ENCODE measurements at places on chromosomes 1 and 21. TPM values are rescaled to one million over a fixed set of nuclear protein-coding genes. Genes with fewer than 3 reads are reported as not detected.

DNA sequence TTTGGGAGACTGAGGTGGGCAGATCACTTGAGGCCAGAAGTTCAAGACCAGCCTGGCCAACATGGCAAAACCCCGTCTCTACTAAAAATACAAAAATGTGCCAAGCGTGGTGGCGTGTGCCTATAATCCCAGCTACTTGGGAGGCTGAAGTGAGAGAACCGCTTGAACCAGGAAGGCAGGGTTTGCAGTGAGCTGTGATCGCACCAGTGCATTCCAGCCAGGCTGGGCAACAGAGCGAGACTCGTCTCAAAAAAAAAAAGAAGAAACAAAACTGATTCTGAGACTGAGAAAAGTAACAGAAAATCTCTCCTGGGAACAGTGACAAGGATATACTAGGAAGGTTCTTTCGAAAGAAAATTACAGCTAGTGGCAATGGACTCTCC lies 20.9 kb downstream of the USP48 start:
- DNase-seq: no peak
- peaks cover 69% of the 10 kb centered on the region for H3K4me1 ChIP-seq
- H3K36me3 ChIP-seq: no peaks in the 10 kb centered on the region
- H3K4me3 ChIP-seq: no peak overlapping the region
- H3K27me3 ChIP-seq: no peaks in the 10 kb centered on the region

SLC6A9 gene
- not detected for polyA plus RNA-seq

IGSF21 gene
- polyA plus RNA-seq: not detected

DNA sequence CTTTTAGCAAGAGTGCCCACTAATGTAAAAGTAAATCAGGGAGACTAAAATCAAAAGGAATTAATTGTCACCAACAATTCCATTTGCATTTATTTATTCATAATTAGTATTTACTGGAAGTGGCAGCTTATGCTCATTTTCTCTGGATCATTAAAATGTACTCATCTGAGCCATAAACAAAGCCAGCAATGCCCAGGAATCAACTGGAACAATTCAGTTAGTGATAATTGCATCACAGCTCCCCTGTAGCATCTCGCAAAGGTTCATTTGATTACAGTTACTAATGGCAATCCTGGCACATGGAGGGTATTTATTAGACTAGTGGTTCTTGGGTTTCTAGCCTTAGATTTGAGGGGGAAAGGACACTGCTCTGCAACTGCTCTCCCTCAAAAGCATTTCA lies 92.7 kb upstream of the C1orf21 start:
- no peaks in the 10 kb centered on the region for H3K4me1 ChIP-seq
- no peak overlapping the region for H3K4me3 ChIP-seq
- no peaks in the 10 kb centered on the region for H3K27me3 ChIP-seq
- no peak for DNase-seq
- no peak overlapping the region for H3K27ac ChIP-seq

GRCh38 chr1:217983051-217983375 lies 302.1 kb upstream of the RRP15 start:
- H3K27ac ChIP-seq: no peak overlapping the region
- no peak for DNase-seq
- H3K36me3 ChIP-seq: no peaks in the 10 kb centered on the region
